ENCODE measurements at places on chromosomes 1 and 21.

GRCh38 chr1:55399346-55399745, 184.2 kb upstream of the USP24 start:
- no peak for DNase-seq

GRCh38 chr1:45883658-45884057, 80.2 kb downstream of the MAST2 start:
- no peak for DNase-seq

GRCh38 chr1:43932786-43933385, 715 bp upstream of the ARTN start:
- DNase-seq = no peak

- no peak for DNase-seq
Measured at GRCh38 chr21:39694750-39695149, 50.2 kb upstream of the IGSF5 start.

DNA sequence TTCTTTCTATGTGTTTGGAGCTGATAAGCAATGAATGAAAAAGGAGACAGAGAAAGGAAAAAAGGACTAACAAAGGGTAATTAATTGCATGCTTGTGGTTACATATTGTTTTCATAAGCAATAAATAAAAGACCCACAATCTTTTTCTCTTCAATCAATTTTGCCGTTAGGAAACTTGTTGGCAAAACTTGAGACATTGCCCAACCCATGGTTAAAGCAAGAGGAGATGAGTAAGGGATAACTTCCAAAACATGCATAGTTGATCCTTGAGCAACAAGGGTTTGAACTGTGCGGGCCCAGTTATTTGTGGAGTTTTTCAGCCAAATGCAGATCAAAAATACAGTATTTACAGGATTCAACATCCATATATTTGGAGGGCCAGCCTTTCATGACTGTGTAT, 572.4 kb downstream of the AMY1C start:
- no peak for DNase-seq

- DNase-seq = no peak
Measured at GRCh38 chr1:73980324-73981040, 217.5 kb downstream of the LRRIQ3 start.

- no peak for DNase-seq
Measured at GRCh38 chr21:29008367-29008766, 10.8 kb downstream of the RWDD2B start.

DNA sequence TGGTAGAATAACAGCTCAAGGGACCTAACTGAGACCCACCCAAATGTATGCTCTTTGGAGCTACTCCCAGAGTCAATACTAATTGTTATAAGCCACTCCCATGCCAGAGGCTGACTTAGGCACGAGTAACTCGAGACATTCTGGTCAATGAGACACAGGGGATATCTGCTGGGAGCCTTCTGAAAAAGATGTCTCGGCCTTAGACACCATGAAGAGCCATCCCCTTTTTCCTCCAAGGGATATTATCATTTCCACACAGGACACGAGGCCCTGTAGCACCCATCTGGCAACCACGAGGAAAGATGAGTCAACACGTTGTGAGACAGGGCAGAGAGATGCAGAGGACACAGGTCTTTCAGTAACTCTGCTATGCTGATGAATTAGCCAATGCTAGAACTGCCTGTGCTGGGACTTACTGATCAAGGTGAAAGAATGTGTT, 30.7 kb downstream of the ITPKB start:
- no peak for DNase-seq

DNA sequence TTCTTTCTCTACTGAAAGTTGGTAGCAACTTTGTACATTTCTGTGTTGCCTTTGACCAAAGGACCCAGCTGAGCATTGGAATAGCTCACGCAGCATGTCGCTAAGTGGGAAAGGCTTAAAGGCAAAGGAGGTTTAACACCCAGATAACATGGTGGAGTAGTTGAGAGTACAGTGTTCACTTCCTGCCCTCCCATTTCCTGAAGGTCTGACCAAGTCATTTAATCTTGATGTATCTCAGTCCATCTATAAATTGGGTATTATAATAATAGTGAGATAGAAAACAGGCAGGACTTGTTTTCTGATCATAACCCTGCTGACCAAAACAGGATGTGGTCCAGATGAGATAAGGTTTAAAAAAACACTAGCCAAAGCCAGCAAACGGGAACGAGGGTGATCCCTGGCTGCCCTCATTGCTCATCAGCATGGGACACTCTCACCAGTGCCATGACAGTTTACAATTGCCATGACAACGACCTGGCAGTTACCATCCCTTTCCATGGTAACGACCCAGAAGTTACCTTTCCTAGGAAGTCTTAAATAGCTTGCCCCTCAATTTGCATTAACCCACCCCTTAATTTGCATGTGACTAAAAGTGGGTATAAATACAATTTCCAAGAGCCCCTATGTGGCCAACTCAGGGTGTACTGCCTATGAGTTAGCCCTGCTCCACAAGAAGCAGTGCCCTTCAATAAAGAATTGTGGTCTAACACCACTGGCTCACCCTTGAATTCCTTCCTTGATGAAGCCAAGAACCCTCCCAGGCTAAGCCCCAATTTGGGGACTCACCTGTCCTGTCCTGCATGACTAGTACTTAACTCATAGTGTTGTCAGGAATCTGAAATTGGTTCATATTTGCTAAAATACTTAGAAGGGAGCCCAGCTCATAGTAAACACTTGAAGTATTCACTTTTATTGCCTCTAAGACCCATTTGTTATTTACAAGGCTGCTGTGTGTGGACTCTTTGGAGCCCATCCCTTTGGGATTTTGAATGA, 28.4 kb upstream of the FHAD1 start:
- no peak for DNase-seq

- no peak for DNase-seq
Measured at GRCh38 chr1:245079021-245079609, 75.7 kb upstream of the KIF26B start.

- DNase-seq = no peak
Measured at GRCh38 chr1:206826394-206826793, 39.0 kb upstream of the IL20 start.

- DNase-seq = no peak
Measured at GRCh38 chr1:217364220-217364619, 266.7 kb downstream of the GPATCH2 start.

Data from cortex of kidney (tissue), 1 donor.